ENCODE measurements at places on chromosomes 11 and 22.

DNA sequence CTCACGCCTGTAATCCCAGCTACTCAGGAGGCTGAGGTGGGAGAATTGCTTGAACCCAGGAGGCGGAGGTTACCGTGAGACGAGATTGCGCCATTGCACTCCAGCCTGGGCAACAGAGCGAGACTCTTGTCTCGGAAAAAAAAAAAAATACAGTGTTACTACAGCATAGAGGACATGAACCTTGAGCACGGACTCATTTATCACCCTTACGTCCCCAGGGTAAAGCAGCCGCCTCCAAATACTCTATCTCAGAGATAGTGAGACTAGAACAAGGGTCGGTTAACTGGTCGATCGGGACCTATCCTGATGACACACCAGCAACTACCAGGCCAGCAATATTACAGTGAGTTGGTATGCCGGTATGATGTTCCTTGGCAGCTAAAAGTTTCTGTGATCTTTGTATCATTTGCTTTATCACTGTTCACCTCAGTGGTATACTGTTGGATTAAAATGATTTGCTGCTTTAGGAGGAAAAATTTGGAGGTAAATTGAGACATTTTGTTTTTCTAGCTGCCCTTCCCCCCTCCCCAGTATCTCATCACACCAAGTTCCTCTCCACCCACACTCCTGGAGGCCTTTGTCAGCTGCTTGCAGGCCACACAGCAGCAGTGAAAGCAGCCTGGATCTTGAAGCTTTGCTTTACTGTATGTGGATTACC, 7.0 kb upstream of the SIDT2 start:
- DNase-seq: no peak

GRCh38 chr11:115428306-115428705, 75.9 kb downstream of the CADM1 start:
- DNase-seq: no peak

GRCh38 chr11:22674470-22675439, 8.3 kb downstream of the GAS2 start:
- no peak for DNase-seq

- DNase-seq: no peak
These were observed 42.0 kb upstream of the TENM4 start for GRCh38 chr11:79482800-79483199.

GRCh38 chr11:788953-789940, 643 bp downstream of the CEND1 start:
- DNase-seq: no peak

DNA sequence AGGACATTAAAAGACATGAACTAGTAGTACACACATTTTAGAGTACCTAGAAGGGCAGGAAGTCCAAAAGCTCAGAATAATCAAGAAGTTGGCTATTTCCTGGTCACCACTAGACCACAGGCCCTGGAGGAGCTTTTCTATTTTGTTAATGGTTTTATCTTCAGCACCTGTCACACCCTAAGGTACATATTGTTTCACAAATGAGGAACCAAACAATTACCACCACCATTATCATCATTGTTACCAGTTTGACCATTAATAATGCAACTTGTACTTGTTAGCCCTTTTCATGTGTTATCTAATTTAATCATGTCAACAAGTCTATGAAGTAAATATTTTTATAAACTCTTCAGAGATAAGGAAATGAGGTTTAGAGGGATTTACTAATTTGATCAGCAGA, 4.9 kb downstream of the MRPL48 start:
- no peak for DNase-seq

- no peak for DNase-seq
These were observed 1.9 kb downstream of the OR52H1 start for GRCh38 chr11:5546457-5546856.

DNA sequence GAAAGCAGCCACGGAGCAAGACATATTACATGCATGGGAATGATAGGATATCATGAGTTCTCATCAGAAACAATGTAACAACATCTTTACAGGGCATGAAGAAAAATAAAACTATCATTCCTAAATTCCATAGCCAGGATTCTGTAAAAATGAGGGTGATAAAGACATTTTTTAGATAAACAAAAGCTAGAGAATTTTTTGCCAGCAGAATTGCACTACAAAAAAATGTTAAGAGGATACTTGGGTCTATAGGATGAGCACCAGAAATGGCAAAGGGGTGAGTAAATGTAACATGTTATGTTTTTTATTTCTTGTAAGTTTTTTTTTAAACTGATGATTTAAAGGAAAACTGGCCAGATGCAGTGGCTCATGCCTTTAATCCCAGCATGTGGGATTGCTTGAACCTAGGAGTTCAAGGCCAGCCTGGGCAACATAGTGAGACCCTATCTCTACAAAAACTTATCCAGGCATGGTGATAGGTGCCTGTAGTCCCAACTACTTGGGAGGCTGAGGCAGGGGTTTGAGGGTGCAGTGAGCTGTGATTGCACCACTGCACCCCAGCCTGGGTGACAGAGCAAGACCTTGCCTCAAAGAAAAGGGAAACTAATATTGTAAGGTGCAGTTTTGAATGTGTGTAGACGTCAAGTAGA, 33.2 kb downstream of the TBX1 start:
- DNase-seq: no peak

DNA sequence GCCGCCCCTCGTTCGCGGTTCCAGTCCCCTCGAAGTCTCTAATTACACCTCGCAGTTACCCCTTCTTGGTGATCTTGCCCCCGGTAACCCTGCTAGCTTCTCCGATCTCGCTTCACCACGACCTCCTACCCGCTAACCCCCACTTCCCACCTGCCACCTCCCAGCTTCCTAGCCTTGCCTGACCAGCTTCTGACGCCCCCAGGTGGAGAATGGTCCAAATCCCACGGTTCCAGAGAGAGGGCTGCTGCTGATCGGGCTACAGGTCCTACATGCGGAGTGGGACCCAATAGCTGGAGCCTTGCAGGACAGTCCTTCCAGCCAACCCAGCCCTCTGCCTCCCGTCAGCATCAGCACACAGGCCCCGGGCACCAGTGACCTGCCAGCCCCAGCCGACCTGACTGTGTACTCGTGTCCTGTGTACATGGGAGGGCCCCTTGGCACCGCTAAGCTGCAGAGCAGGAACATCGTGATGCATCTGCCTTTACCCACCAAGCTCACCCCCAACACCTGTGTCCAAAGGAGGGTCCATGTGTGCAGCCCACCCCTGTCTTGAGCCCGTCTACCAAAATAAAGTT, 31.9 kb downstream of the RRP8 start:
- no peak for DNase-seq

Measured in neural crest cell (in vitro differentiated cells).